ENCODE measurements at places on chromosomes 6 and 20. TPM values are rescaled to one million over a fixed set of nuclear protein-coding genes. Genes with fewer than 3 reads are reported as not detected.

Gene PTCRA
- not detected for total RNA-seq

Gene SYNCRIP
- 61.3 TPM for total RNA-seq

Gene CYP24A1
- total RNA-seq = 0.26 TPM

Gene RNF8
- 15.9 TPM for total RNA-seq

Gene SLC25A27
- 7.0 TPM for total RNA-seq

Gene PDCD2
- total RNA-seq = 43.0 TPM

Gene FRMD1
- not detected for total RNA-seq

Gene TMEM74B
- total RNA-seq = 0.13 TPM

Gene RGS19
- total RNA-seq = 14.5 TPM

Gene CPXM1
- 0.33 TPM for total RNA-seq

Gene LMBRD1
- 45.2 TPM for total RNA-seq

Gene HLA-DRA
- 5.2 TPM for total RNA-seq

Gene HSPA1B
- 113 TPM for total RNA-seq

Gene LATS1
- 12.7 TPM for total RNA-seq

Gene ESR1
- 1.8 TPM for total RNA-seq

Gene MAP3K5
- 21.6 TPM for total RNA-seq

Gene RIPOR3
- total RNA-seq = 0.33 TPM

Gene C20orf202
- 0.07 TPM for total RNA-seq

Gene SMLR1
- not detected for total RNA-seq

Gene XKR7
- not detected for total RNA-seq

Gene HLA-G
- total RNA-seq = 0.26 TPM

Gene RSPH4A
- 0.10 TPM for total RNA-seq

Gene DDX39B
- 221 TPM for total RNA-seq

Gene TAP2
- 19.5 TPM for total RNA-seq

Gene OPRL1
- total RNA-seq = 2.4 TPM

Gene RAB44
- 0.03 TPM for total RNA-seq

Gene DSP
- total RNA-seq = 11.4 TPM

Gene MUCL3
- total RNA-seq = not detected

Gene DAAM2
- total RNA-seq = 96.0 TPM

Gene OLIG3
- not detected for total RNA-seq
